COLO829 (cell line): ENCODE measurements at places on chromosomes 13 and 19.

- DNase-seq: no peak
Observed at GRCh38 chr19:32308431-32309077, 36.9 kb upstream of the ZNF507 start.

- DNase-seq: peak; percentile 75
Observed at GRCh38 chr19:7333198-7334118, 15.3 kb upstream of the ARHGEF18 start.

GRCh38 chr13:72505376-72505775, 222.1 kb downstream of the MZT1 start:
- DNase-seq: no peak

DNA sequence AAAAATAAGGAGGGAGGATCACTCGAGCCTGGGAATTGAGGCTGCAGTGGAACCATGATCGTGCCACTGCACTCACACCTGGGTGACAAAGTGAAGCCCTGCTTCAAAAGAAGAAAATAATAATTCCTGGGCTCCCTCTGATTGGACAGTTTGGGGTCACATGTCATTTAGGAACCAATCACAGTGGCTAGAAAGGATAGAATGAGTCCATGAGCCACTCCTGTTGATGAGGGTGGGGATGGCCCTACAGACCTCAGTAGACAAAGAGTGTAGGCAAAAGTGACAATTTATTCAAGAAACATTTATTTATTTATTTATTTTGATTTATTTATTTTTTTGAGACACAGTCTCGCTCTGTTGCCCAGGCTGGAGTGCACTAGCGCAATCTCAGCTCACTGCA, 26.8 kb upstream of the ADGRE5 start:
- DNase-seq: no peak

- peak; percentile 35 for DNase-seq
Observed at GRCh38 chr13:46211483-46212351, at the start of gene LRRC63. LRRC63 (plus strand) TSS chr13:46211928; CDS start chr13:46213035, 1,107 bp downstream.

GRCh38 chr19:29946645-29947044, 4.6 kb downstream of the URI1 start:
- DNase-seq: no peak

DNA sequence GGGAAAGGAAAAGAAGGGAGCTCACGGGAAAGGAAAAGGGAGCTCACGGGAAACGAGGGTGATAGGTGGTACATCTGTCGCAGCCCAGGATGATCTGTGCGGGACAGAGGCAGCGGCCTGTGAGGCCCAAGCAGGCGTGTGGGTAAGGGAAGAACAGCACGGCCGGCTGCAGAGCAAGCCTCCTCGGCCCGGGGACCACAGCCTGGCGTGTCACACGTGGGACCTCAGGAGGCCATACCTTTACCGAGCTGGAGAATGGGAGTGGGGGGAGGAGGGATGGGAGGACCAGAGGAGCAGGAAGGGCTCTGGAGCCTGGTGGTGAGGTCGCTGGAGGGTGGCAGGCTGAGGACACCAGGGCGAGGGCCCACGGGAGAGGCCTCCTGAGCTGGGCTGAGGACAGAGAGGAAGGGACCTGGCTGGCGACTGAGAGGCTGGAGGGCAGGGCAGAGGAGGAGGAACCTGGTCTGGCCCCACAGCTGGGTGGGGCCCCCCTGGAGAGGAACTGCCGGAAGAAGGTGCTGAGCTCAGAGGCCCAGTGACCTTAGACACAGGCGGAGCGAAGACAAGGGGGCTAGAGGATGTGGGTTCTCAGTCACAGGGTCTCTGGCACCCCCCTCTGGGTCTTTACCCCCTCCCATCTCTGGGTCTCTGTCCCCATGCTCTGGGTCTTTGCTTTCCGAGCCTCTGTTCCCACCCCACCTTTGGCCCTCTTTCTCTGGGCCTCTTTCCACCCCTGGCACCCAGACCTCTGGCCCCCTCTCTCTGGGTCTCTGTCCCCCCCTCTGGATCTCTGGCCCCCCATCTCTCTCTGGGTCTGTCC, 2.9 kb upstream of the FTL start:
- DNase-seq: no peak

DNA sequence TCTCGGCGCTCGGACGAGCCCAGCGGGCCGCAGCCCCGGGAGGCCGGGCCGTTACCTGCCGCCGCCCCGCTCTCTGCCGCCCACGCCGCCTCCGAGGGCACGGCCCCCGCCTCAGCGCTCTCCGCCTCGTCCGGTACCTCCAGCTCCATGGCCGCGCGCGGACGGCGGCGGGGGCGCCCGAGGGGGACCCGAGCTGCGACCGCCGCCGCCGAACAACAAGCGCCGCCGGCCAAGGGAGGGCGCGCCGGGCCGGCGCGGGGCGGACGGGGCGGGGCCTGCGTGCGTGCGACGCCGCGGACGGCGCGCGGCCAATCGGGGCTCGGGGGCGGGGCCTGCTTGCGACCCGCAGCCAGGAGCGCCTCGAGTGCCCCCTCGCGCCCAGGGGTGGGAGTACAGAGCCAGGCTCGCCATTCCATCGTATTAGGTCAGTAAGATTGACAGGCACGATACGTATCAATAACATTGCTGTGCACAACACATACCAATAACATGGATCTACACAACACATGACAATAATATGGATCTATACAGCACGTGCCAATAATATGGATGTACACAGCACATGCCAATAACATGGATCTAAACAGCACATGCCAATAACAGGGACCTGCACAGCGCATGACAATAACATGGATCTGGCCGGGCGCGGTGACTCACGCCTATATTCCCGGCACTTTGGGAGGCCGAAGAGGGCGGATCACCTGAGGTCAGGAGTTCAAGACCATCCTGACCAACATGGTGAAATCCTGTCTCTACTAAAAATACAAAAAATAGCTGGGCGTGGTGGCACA, at the start of gene PIP5K1C:
PIP5K1C (minus strand) TSS at position 227 of the 791 bp plus-strand sequence; CDS start at position 149, 78 bp downstream.
- peak; percentile 78 for DNase-seq

DNA sequence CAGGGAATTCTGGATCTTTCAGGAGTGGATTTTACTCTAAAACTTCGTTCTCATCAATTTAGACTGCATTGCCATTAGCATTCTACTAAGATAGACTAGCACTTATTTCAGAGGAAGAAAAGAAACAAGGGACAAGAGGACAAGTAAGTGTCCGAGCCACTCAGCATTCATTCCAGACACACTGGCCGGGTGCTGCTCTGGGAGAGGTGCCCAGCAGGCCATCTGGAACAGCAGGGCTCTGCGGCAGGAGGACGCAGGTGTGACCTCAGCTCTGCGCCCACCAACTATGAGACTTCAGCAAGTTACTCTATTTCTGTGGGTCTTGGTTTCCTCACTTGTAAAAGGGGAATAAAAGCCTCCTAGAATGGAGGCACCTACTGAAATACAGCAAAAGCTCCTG, 4.2 kb downstream of the EPS15L1 start:
- DNase-seq: no peak

DNA sequence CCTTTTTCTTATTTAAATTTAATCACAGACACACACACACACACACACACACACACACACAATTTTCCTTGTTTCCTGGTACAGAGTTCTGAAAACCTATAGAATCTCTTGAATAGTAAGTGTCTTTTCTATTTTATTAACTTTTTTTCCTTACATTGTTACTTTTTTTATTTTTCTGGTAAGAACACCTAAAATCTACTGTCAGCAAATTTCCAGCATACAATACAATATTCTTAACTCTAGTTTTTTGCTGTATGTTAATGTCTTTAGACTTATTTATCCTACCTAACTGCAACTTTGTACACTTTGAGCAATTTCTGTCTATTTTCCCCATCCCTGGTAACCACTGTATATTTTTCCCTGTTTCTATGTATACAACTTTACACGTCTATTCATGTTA, 1179.8 kb downstream of the SLITRK1 start:
- DNase-seq: no peak

DNA sequence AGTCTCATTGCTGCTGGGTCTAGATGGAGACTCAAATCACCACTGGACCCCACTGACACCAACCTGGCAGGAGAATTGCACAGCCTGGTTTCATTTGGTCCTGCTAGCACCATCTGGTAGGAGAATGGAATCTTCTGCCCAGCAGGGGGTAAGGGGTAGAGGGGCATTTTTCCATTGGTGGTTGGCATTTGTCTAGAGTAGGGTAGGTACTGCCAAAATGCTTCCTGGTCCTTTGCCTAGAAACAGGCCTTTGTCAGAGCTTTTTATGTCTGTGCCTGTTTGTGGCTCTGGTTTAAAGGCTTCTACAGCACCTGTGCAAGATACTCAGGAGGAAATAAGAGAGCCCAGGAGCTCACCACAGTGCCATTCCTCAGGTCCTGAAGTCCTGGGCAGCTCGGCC, 121.3 kb downstream of the KCTD12 start:
- no peak for DNase-seq

DNA sequence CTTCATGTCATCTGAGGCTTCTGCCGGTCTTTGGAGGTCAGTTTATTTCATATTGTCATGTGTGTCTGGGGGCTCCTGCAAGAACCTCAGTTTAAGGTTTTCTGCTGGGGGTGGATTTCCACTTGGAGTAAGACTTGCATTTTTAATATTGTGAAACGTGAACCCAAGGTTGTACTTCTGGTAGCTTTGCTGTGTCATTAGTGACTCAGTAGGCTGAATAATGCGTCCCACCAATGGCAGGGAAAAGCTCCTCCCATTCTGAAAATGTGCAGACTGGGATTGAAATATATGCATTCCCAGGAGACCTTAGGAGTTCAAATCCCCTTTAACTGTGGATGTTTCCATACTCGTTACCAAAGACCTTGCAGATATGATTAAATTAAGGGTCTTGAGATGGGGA, 46.2 kb downstream of the ING1 start:
- no peak for DNase-seq

- no peak for DNase-seq
Observed at GRCh38 chr19:1397838-1398237, 3.5 kb downstream of the GAMT start.

GRCh38 chr13:50626101-50626547, 217.4 kb downstream of the DLEU7 start:
- DNase-seq: no peak

DNA sequence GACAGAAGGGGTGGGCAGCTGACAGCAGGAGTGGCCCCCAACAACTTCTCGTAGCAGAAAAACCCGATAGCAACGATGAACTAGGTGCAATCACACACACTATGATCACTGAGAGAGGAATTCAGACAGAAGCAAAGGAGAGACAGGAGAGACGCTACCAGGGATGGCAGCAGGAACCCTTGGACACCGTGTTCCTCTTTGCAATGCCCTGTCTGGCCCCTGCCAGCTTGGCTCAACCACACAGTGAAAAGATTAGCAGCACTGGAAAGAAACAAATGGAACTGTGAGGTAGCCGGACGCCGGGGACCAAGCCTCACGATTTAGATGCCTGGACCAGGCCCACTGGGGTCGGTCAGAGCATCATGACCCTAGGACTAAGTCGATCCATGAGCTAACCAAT, 23.6 kb downstream of the DCAF15 start:
- DNase-seq: no peak

- no peak for DNase-seq
Observed at GRCh38 chr19:52691215-52691610, 43.6 kb downstream of the ZNF611 start.

DNA sequence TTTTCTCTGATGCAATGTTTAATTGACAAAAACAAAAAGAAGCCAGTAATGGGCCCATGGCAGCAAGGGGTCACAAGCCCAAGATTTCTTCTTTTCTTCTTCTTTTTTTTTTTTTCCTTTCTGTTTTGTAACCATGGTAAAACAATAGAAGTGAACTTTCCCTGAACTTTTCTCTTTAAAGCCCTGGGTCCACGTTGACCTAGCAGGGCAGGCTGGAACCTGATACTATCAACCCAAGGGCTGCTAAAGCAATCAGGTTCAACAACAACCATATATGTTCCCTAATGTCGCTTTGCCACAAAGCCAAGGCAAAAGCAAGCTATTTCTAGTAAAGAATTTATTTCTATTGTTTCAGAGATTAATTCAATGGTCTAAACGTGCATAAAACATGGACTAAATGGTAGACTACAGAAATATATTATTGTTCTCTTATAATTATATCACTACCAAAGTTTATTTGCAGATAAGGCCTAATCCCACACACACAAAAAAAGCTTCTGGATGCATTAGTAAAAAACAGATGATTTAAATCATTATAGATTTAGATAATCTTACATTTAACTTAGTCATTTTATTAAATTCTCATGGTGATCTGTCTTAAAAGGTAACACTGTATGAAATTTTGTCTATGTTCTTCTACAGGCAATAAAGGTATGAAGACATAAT, 153.9 kb downstream of the DACH1 start:
- DNase-seq: no peak

GRCh38 chr13:46332772-46333171, 54.3 kb downstream of the RUBCNL start:
- DNase-seq: no peak

GRCh38 chr19:12629215-12629614, 18.5 kb downstream of the ZNF791 start:
- no peak for DNase-seq

- peak; percentile 5 for DNase-seq
Observed at GRCh38 chr19:21022996-21023395, 2.5 kb downstream of the ZNF430 start.

- DNase-seq: no peak
Observed at GRCh38 chr19:33441828-33442227, 68.3 kb downstream of the CEBPG start.

DNA sequence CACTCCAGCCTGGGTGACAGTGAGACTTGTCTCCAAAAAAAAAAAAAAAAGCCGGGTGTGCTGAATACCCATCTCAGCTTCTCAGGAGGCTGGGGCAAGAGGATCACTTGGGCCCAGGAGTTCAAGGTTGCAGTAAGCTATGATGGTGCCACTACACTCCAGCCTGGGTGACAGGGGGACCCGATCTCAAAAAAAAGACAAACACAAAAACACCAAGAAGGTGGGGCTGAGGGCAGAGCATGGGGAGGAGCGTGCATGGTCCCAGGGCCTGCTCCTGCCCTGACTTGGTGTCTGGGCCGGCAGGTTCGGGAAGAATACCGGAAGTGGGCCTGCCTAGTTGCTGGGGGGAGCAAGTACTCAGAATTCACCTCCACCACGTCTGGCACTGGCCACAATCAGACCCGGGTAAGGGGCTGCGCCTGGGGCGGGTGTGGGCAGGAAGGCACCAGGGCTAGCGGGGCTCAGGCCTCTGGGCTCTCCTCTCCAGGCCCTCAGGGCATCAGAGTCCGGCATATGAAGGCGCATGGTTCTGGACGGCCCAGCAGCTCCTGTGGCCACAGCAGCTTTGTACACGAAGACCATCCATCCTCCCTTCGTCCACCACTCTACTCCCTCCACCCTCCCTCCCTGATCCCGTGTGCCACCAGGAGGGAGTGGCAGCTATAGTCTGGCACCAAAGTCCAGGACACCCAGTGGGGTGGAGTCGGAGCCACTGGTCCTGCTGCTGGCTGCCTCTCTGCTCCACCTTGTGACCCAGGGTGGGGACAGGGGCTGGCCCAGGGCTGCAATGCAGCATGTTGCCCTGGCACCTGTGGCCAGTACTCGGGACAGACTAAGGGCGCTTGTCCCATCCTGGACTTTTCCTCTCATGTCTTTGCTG, 11.3 kb downstream of the DDX39A start:
- no peak for DNase-seq

DNA sequence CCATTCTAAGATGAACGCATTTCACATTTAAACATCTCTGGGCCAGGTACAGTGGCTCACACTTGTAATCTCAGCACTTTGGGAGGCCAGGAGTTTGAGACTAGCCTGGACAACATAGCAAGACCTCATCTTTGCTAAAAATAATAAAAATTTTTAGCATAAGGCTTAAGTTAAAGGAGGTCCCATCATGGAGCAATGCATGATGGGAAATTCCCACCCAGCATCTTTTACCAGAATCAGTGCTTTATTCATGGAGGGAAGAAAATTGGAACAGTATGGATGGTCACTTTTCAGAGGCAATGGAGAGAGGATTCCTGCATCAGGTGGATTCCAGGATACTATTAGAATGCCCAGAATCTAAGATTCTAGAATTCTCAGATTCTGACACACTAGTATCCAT, 3.8 kb upstream of the KLK8 start:
- no peak for DNase-seq
